ENCODE measurements at places on chromosomes 6 and 20. TPM values are rescaled to one million over a fixed set of nuclear protein-coding genes. Genes with fewer than 3 reads are reported as not detected.

HLA-DRB5 gene
- total RNA-seq = not detected

SIRPB2 gene
- total RNA-seq = not detected

C4A gene
- 8.5 TPM for total RNA-seq

TSBP1 gene
- total RNA-seq = not detected

BPIFB4 gene
- total RNA-seq = not detected

SNRPB gene
- total RNA-seq = 788 TPM

PNPLA1 gene
- total RNA-seq = not detected

KIF3B gene
- total RNA-seq = 15.0 TPM

OR2B6 gene
- not detected for total RNA-seq

GTSF1L gene
- not detected for total RNA-seq

SYCP2 gene
- 0.23 TPM for total RNA-seq

MCCD1 gene
- not detected for total RNA-seq

BAG2 gene
- total RNA-seq = 28.1 TPM

EYA2 gene
- 0.14 TPM for total RNA-seq

COL21A1 gene
- 0.41 TPM for total RNA-seq

RNF182 gene
- total RNA-seq = 3.5 TPM

CD93 gene
- not detected for total RNA-seq

ABT1 gene
- total RNA-seq = 15.0 TPM

TREM2 gene
- total RNA-seq = not detected

TOX2 gene
- total RNA-seq = 0.12 TPM

BPIFA1 gene
- not detected for total RNA-seq

MAD2L1BP gene
- total RNA-seq = 83.8 TPM

KHDC1L gene
- not detected for total RNA-seq

SIM1 gene
- total RNA-seq = not detected

HACE1 gene
- 6.7 TPM for total RNA-seq

ATXN1 gene
- 18.9 TPM for total RNA-seq

ATP6V1G2 gene
- total RNA-seq = not detected

CPNE5 gene
- not detected for total RNA-seq

ZKSCAN8 gene
- total RNA-seq = 10.1 TPM

DAAM2 gene
- 9.6 TPM for total RNA-seq

ALDH5A1 gene
- total RNA-seq = 2.0 TPM

PDE10A gene
- 2.1 TPM for total RNA-seq

NKX2-2 gene
- total RNA-seq = 0.56 TPM

Measured in H4 (cell line).